DND-41 (cell line): ENCODE measurements at places on chromosomes 13 and 19.

- peak overlapping the region; percentile 96 for H3K27ac ChIP-seq
- no peaks in the 10 kb centered on the region for H3K27me3 ChIP-seq
- H3K4me1 ChIP-seq, result peaks cover 23% of the 10 kb centered on the region
These were observed 606 bp downstream of the SYNGR4 start for GRCh38 chr19:48364598-48365348.

DNA sequence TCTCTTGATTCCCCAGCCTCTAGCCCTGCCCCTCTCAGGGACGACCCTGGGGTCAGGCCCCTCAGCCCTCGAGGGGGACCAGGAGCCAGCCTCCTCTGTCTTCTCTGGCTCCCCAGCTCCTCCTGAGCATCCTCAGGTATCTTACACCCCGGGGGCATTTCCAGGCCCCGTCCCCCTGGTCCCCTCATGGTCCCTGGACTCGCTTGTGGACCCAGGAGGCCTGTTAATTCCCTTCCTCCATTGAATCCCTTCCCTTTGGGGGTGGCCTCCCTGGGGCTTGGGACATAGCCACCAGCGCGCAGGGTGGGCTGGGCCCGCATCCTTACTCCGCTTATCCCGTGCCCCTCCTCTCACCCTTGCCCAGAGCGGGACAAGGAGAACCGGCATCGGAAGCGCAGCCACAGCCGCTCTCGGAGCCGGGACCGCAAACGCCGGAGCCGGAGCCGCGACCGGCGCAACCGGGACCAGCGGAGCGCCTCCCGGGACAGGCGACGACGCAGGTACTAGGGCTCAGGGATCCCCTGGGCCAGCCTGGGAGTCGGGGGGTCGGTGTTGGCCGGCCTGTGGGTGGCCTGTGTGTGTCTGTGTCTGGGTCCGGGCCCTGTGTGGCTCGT is 4.1 kb downstream of the U2AF2 start:
- no peak for DNase-seq
- H3K27ac ChIP-seq, result no peak overlapping the region
- peaks cover 84% of the 10 kb centered on the region for H3K36me3 ChIP-seq

DNA sequence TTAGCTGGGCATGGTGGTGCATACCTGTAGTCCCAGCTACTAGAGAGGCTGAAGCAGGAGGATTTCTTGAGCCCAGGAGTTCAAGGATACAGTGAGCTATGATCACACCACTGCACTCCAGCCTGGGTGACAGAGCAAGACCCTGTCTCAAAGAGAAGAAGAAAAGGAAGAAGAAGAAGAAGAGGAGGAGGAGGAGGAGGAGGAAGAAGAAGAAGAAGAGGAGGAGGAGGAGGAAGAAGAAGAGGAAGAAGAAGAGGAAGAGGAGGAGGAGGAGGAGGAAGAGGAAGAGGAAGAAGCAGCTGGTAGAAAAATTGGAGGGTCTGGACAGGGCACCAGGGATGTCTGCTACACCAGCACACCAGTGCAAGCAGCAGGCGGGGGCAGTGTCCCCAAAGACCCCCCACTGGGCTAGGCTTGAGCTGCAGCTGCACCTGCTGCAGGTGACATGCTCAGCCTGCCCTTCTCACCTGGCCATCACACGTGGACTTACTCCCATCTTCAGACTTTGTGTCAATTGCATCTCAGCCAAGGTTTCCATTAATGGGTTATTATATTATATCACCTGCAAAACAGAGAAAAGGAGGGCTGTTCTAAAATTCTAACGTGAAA is 180.9 kb upstream of the ZNF507 start:
- H3K4me3 ChIP-seq, result no peak overlapping the region
- H3K4me1 ChIP-seq, result no peaks in the 10 kb centered on the region
- H3K36me3 ChIP-seq, result no peaks in the 10 kb centered on the region
- no peaks in the 10 kb centered on the region for H3K27me3 ChIP-seq
- DNase-seq, result no peak
- no peak overlapping the region for H3K27ac ChIP-seq

DNA sequence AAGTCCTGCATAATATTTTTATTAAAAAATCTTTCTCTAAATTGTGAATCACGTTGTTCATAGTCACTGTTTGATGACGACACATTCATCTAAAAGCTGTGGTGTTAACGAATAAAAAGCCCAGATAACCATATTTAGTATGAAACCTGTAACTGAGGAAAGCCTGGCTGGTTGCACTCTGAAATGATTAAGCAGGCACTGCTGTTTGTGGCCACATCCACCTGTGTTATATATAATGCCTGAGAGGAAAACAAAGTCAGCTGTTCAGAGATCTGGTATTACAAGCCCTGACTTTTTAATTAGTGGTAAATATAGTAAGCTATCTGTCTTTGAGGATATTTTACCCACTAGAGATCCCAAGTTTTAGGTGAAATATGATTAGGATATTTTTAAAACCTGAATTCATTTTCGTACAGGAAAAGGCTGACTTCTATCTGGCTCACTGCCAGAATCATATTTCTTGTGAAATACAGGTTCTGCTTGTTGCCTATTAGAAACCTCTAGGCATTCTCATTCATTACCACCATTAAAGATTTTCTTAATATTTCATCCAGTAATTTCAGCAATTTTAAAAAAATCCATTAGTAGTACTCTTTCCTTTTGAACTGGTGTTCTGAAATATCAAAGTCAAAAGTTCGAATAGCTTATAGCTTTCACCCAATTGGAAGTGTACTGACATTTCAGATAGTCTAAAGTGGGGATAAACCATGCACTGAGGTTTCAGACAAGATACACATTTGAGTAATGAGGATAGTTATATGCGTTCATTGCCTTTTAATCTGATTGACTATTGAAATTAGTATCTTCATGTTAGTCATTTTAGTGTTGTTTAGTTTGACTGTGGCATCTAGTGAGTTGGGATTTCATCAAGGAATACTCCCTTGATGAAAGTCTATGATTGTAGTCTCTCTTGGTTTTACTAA is 79.7 kb downstream of the LMO7 start:
- DNase-seq, result no peak

DNA sequence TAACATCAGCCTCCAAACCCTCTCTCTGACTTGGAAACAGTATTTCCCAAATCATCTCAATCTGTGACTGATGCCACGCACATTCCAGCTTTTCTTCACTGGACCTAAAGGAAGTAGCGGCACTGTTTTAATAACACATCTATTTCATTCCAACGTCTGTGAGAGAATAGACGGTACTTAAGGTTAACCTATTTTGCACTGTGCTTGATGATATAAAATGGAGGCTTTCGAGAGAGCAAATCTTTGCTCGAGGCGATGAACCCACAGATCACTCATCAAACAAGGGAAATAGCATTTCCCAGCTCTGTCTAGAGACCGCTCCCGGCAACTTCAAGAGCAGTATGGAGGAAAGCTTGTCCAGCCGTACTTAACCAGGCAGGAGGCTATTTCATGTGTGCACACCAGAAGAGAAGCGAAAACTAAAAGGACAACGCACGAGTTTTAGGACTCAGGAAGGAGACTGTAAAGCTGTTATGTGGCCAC is 2.9 kb downstream of the UBL3 start:
- no peaks in the 10 kb centered on the region for H3K36me3 ChIP-seq
- DNase-seq, result no peak
- H3K27me3 ChIP-seq, result no peaks in the 10 kb centered on the region
- H3K27ac ChIP-seq, result no peak overlapping the region

GRCh38 chr13:94858856-94859255 is 146.5 kb upstream of the SOX21 start:
- no peaks in the 10 kb centered on the region for H3K36me3 ChIP-seq
- H3K4me1 ChIP-seq, result peaks cover 11% of the 10 kb centered on the region; the same call in 1 of the 2 replicates
- no peaks in the 10 kb centered on the region for H3K27me3 ChIP-seq
- H3K27ac ChIP-seq, result no peak overlapping the region

GRCh38 chr19:34120846-34121639 is 51.3 kb upstream of the LSM14A start:
- H3K36me3 ChIP-seq, result no peaks in the 10 kb centered on the region
- H3K27me3 ChIP-seq, result peaks cover 19% of the 10 kb centered on the region
- H3K4me1 ChIP-seq, result no peaks in the 10 kb centered on the region
- H3K27ac ChIP-seq, result no peak overlapping the region
- H3K4me3 ChIP-seq, result no peak overlapping the region

DNA sequence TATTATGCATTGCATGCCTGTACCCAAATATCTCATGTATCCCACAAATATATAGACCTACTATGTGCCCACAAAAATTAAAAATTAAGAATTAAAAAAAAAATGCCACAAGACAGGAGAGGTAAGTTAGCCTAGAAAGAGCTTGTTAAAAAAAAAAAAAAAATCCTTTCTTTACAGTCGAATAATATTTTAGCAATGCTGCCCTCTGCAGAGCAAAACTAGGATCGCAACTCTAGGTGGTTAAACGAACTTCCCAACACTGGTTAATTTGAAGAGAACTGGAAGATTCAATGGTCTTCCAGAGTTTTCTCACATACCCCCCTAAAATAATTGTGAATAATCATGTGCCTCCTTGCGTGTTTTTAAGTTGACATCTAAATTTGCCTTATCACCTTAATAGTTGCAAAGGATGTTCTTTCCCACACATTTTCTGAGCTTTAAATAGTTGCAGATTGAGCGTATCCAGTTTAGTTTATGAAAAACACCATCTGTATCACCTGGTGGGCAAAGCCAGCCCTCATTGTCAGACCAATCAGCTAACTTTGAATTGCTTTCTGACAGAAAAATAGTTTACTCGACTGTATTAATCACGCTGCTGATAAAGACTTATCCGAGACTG is 47.4 kb upstream of the RCBTB2 start:
- peak overlapping the region; percentile 7; the same call in 1 of the 2 replicates for H3K27ac ChIP-seq
- no peaks in the 10 kb centered on the region for H3K27me3 ChIP-seq

- peak overlapping the region; percentile 81 for H3K27ac ChIP-seq
- H3K36me3 ChIP-seq, result no peaks in the 10 kb centered on the region
- no peaks in the 10 kb centered on the region for H3K27me3 ChIP-seq
- DNase-seq, result no peak
These were observed 316.2 kb upstream of the KLHL1 start for GRCh38 chr13:70424428-70424827.

DNA sequence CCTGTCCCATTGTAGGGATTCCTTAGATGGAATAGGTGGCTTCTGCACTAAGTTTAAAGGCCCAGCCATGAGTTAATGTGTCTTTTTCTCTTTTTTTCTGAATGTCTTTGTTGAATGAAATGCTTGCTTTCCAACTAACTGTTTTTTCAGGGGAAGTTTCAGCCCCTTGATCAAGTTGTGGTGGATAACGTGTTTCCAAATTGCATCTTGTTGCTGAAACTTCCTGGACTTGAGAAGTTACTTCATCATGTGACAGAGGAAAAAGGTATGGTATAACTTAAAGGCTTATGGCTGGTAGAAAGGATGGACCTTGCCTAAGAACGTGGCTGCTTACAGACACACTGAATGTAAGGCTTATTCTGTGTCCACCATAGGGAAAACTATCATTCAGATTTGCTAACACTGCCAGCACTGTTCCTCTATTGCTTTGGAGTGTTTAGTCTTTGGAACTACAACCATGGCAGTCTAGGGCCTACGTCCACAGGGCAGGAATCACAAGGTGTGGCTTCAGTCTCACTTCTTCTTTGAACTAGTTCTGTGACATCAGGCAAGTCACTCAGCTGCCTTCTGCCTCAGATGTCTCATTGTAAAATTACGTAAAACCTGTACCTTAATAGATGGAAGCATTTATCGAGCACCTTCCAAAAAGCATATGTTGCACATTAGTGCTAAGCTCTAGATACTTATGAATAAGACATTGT is 25.3 kb downstream of the RNASEH2B start:
- H3K4me1 ChIP-seq, result no peaks in the 10 kb centered on the region
- DNase-seq, result no peak
- no peaks in the 10 kb centered on the region for H3K27me3 ChIP-seq
- H3K27ac ChIP-seq, result no peak overlapping the region
- no peak overlapping the region for H3K4me3 ChIP-seq

DNA sequence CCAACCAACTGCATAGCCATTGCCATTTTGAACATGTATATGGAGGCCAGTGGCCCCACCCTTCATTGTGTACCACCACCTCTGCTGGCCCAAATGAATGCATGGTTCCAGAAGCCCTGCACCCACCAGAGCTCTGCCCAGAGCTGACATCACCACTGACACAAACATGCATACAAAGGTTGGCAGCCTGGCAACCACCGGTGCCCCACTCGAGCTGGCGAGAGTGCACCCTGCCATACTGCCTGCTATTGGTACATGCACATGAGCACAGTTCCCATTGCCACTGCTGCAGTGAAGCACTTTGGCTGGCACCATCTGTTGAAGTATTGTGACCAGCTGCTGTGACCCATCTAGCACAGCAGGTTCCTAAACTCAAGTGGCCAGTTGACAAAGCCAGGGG is 1564.9 kb downstream of the OLFM4 start:
- H3K4me3 ChIP-seq, result no peak overlapping the region
- no peaks in the 10 kb centered on the region for H3K27me3 ChIP-seq
- no peak overlapping the region for H3K27ac ChIP-seq

DNA sequence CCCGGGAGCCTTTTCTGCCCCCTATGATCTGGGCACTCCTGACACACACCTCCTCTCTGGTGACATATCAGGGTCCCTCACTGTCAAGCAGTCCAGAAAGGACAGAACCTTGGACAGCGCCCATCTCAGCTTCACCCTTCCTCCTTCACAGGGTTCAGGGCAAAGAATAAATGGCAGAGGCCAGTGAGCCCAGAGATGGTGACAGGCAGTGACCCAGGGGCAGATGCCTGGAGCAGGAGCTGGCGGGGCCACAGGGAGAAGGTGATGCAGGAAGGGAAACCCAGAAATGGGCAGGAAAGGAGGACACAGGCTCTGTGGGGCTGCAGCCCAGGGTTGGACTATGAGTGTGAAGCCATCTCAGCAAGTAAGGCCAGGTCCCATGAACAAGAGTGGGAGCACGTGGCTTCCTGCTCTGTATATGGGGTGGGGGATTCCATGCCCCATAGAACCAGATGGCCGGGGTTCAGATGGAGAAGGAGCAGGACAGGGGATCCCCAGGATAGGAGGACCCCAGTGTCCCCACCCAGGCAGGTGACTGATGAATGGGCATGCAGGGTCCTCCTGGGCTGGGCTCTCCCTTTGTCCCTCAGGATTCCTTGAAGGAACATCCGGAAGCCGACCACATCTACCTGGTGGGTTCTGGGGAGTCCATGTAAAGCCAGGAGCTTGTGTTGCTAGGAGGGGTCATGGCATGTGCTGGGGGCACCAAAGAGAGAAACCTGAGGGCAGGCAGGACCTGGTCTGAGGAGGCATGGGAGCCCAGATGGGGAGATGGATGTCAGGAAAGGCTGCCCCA is 8.5 kb upstream of the CEACAM7 start:
- H3K36me3 ChIP-seq, result no peaks in the 10 kb centered on the region
- no peaks in the 10 kb centered on the region for H3K27me3 ChIP-seq
- H3K4me1 ChIP-seq, result no peaks in the 10 kb centered on the region
- no peak overlapping the region for H3K4me3 ChIP-seq
- peak; percentile 56 for DNase-seq
- H3K27ac ChIP-seq, result no peak overlapping the region

- H3K4me3 ChIP-seq, result peak overlapping the region; percentile 78
- DNase-seq, result no peak
- H3K27me3 ChIP-seq, result no peaks in the 10 kb centered on the region
- peak overlapping the region; percentile 98 for H3K27ac ChIP-seq
- H3K4me1 ChIP-seq, result peaks cover 25% of the 10 kb centered on the region
These were observed 2.0 kb upstream of the INAFM1 start for GRCh38 chr19:47272448-47273312.
